ENCODE measurements at places on chromosomes 16 and 17.
A peak's percentile ranks its signal among the peaks of the same experiment; 100 is the strongest.

- DNase-seq, result no peak
Measured at GRCh38 chr17:35132099-35132498, 10.0 kb downstream of the NLE1 start.

DNA sequence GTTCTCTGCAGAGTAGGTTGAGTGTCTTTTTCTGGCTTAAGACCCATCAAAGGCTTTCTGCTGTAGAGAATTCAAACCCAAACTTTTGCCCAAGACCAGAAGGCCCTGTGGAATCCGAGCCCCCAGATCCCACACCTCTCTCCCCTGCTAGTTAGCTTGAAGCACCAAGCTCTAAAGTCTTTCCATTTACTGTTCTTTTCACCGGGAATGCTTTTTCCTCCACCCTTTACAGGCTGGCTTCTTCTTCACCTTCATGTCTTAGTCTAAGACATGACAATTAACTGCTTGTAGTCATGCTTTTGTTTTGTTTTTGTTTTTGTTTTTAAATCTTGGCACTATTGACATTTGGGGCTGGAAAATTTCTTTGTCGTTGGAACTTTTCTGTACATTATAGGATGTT lies 15.5 kb downstream of the HSD17B2 start:
- DNase-seq, result no peak

GRCh38 chr17:48578616-48579470 lies 693 bp upstream of the HOXB4 start:
- DNase-seq, result no peak

DNA sequence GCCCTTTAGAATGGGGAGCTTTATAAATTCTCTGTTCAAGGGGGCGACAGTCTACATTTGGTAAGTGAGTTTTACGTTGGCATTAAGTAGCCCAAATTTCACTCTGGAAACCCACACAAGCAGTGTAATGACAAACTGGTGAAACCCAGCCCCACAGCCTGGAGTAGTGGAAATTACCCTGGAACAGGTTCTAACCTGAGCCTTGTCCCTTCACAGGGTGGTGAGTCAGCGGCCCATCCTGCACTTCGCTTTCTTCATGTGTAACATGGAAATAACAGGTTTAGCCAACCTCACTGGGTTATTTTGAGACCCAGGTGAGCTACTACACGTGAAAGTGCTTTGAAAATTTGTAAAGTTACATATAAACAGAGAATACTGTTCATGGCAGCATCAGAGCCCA lies 3.5 kb upstream of the TLCD3A start:
- DNase-seq, result no peak

DNA sequence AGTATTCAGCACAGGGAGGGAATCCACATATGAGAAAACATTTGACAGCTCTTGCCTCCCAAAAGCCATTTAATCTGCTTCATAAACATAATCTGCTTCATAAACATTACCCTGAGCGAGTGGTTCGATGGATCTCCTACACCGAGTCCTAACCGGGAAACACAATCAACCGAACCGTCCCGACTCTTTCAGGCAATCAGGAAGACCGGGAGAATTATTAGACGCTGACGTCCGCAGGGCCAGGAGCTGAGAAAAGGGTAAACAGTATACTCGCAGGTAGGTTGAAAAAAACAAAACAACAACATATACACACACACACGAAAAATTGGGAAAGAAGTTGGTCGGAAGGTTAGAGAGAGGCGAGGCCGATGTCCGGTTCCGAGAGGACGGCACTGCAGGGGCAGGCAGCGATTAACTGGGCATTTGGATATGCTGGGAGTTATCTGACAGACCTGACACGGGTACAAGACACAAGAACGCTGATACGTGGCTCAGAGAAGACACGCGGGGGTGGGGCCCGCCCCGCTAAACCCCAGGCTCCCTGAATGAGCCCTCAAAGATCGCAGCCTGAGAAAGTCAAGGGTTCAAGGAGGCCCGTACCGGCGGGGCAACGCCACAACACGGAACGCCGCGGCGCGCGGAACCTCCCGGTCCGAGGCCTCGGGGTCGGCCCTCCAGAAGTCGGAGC lies 585 bp downstream of the AP1G1 start:
- no peak for DNase-seq

DNA sequence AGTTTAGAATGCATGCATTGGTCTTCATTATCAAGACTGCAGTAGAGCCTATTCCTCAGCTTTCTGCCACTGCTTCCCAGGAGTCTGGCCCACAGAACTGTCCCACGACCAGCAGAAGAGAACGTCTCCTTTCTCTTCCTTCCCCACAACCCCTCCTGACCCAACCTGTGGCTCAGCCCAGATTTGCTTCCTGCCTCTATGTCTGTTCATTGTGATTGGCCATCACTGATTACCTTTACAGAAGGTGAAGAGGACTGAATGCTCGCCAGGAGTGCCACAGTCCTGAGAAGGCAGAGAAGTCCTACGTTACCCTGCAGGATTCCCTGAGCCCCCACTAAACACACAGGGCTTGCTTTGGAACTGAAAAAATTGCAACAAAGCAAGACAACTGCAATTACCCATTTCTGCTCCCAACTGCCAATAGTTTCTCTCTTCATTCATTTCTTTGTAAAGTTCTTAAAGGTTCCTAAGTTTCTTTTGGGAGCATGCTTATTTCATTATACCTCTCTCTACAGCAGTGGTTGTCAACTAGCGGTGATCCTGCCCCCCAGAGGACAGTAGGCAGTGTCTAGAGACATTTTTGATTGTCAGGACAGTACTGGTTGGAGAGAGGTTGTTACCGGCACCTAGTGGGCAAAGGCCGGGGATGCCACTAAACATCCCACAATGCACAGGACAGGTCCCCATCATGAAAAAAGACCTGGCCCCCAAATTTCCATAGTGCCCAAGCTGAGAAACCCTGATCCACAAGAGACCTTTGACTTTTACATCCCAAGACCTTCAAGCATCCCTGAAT lies 4.5 kb upstream of the NAT9 start:
- no peak for DNase-seq

DNA sequence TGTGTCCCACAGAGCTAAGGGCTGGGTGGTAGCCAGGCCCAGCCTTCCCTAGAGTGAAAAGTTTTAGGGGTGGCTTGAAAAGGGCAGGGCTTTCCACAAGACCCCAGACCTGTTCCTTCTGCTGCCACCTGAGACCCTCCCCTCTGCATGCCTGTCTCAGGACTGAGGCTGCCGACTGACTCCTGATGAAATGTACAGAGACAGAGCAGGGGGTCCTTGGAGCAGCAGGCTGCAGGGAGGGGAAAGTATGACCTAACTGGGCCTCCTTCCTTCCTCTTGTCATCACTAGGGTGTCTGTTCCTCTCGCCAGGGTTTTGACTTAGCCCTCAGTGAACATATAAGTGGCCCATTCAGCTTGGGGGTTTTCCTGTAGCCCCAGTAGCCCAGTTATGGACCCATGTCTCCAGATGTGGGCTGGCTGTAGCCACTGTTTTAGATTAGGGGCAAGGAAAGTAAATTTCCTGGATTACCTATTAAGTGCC lies 14.9 kb upstream of the NFATC3 start:
- no peak for DNase-seq

DNA sequence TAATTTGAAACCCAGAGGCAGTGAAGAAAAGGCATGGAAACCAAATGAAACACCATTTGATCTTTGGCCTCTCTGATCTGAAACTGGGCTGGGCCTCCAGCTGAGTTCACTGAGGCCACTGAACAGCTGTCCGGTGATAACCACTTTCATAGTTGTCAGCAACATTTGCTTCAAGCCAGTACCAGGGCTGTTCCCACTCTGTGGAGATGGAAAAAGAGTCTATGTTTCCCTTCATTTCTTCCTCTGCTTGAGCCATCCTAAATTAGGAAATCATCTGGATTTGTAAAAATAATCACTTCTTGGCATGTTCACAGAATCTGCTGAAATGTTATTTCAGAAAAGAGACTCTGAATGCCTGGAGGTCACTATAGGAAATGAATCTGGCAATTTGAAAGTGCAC lies 119.3 kb downstream of the STX8 start:
- no peak for DNase-seq

GRCh38 chr16:73026754-73027684 lies 20.9 kb downstream of the ZFHX3 start:
- DNase-seq, result no peak

DNA sequence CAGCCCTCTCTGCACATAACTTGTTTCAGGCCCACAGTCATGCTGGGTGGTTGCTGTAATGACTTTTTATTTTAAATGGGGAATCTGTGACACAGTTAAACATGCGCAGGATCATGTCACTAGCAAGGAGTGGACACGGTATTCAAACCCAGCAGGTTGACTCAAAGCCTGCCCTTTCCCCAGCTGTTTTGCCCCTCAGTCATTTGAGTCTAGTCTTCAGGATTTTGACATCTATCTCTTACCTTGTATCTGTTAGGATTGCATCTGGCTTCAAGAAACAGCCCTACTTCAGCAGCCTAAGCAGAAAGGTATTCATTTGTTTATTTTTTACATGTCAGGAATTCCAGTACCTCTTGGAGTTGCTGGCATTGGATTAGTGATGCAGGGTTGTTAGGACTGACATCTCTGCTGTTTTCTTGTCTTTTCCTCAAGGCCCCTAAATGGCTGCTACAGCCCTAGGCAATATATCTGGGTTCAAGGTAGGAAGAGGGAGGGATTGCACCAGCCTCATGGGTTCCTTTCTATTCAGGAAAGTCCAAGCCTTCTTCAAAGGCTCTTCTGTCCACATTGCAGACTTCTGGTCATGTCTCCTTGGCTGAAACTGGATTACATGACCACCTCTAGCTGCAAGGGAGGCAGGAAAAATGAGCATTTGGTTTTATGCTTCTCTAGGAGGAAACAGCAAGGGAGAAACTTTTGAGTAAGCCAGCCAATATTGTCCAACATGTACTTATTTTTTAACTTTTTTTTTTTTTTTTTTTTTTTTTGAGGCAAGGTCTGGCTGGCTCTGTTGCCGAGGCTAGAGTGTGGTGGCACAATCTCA lies 22.8 kb downstream of the ABCC1 start:
- no peak for DNase-seq

GRCh38 chr16:15536843-15537242 lies 102.5 kb downstream of the BMERB1 start:
- DNase-seq, result no peak

- no peak for DNase-seq
Measured at GRCh38 chr16:65624229-65624628, 502.4 kb upstream of the CDH11 start.

GRCh38 chr16:50430076-50430475 lies 61.3 kb upstream of the BRD7 start:
- no peak for DNase-seq

GRCh38 chr16:66346221-66346620 lies 20.3 kb upstream of the CDH5 start:
- no peak for DNase-seq

DNA sequence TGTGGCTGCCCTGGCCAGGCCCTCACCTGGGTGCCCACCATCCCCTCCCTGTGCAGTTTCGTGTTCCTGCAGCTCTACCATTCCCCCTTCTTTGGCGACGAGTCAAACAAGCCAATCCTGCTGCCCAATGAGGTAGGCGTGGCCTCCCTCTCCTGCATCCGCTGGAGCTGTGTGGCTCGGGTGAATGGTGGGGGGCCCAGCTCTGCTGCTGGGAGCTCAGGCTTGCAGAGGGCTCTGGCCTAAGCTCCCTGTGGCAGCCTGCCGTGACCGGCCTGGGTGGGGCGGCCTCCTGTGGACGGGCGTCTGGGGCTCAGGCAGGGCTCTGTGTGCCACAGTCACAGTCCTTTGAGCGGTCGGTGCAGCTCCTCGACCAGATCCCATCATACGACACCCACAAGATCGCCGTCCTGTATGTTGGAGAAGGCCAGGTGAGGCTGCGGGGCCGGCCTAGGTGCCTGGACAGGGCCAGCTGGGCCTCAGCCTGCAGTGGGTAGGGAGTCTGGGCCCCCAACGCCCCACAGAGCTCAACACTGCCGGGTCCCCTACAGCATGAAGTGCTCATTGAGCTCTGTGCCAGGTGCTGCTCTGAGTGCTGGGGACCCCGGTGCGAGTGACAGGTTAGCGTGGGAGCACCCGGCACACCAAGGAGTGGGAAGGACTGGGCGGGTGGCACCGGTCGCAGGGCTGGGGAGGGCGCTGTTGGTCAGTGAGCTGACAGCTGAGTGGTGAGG lies 37.3 kb downstream of the TSC2 start:
- no peak for DNase-seq

GRCh38 chr17:2892305-2892971 lies 96.2 kb downstream of the RAP1GAP2 start:
- DNase-seq, result peak; percentile 13

DNA sequence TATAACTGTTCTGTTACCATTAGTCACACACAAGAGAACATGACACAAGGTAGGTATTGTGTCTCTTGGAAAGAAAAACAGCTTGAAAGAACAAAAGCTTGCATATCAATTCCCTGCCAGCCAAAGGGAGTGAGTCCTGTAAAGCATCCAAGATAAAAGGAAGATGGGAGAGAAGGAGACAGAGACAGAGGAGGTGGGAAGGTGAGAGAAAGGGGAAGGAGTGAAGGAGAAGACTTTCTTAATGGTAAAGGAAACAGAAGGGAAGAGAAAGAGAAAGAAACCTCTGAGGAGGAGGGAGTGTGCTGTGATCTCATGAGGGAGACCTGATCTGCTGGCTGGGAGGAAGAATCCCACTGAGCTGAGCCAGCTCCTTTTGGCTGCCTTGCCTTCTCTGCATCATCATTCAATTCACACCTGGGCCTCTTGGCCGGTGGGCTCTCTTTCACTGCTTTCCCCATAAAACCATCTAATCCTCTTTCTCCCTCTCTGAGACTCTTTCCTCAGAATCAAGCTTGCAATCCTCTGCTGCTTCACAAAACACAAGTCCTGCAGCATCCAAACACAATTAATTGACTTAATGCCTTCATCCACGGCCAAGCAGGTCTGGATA lies 271.6 kb downstream of the ABCC12 start:
- DNase-seq, result no peak

DNA sequence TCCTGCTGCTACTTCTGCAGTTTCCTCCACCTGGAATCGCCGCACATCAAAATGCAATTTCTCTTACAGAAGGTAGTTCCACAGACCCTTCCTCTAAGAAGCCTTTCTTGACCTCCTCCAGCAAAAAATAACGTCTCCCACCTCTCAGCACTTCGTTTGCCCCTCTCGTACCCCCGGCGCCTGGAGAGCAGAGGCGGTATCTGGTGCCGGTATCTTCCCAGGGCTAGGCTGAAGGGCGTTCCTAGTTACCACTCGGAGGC lies 482 bp downstream of the DCTPP1 start:
- no peak for DNase-seq
